Effector memory CD4-positive, alpha-beta T cell (primary cell): ENCODE measurements at places on chromosomes 4 and X.

GRCh38 chrX:10168226-10168625, 11.5 kb downstream of the CLCN4 start:
- DNase-seq, result no peak

- no peak for DNase-seq
These were observed 141.4 kb downstream of the TLL1 start for GRCh38 chr4:166014411-166014810.

GRCh38 chr4:38815885-38816782, 11.5 kb upstream of the TLR1 start:
- no peak for DNase-seq

GRCh38 chr4:81965911-81966310, 407.9 kb downstream of the HNRNPD start:
- no peak for DNase-seq

DNA sequence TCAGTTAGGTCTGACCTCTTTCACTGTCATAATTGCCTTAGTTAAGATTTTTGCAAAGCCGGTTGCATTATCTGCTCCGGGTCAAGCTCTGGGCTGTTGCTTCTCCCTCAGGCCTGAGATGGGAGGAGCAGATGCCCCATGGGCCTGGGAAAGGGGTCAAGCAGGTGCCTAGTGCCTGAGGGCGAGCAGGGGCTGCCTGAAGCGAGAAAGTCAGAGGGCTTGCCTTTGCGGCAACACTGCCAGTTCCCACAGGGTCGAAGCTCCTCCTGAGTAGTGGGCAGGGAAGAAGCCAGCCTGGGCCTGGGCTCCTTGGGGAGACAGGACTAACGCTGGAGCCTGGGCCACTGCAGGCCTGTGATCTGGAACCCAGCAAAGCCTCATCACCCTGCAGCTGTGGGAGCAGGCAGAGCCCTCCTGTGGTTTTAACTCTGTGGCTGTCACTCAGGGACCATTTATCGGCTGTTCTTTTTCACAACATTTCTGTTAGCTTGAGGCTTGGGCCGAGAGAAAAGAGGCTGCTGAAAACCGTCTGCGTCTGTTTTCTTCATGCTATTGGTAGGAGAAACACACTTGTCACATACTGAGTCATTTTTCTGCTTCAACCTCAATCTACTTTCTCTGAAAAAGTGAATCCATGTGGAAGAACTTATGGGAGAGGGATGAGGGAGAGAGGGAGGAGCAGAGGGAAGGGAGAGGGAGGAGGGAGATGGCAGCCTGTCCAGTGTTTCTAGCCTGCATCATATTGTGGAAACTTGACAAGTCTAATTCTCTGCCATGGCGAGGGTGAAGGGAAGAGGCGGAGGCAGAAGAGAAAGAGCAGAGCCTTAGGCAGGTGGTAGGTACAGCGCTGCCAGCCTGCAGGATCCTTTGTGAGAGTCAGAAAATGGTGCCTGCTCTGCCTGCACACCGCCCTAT, 68.4 kb downstream of the RHOH start:
- no peak for DNase-seq

GRCh38 chrX:123121241-123121640, 62.8 kb upstream of the GRIA3 start:
- no peak for DNase-seq

DNA sequence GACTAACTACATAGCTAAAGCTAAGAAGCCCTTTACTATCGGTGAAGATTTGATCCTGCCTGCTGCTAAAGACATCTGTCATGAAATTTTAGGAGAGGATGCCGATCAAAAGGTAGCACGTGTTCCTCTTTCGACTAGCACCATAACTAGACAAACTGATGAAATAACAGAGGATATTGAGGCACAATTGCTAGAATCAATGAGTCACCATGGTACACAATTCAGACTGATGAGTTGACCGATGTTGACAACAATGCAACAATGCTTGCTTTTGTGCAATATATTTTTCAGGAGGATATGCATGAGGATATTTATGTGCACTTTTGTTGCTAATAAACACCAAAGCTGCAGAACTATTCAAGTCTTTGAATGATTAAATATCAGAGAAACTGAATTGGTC, 24.3 kb downstream of the TBCK start:
- no peak for DNase-seq

- DNase-seq, result no peak
These were observed 56.6 kb downstream of the AREG start for GRCh38 chr4:74501579-74501978.

GRCh38 chr4:152572417-152573086, 36.7 kb upstream of the FBXW7 start:
- DNase-seq, result no peak

DNA sequence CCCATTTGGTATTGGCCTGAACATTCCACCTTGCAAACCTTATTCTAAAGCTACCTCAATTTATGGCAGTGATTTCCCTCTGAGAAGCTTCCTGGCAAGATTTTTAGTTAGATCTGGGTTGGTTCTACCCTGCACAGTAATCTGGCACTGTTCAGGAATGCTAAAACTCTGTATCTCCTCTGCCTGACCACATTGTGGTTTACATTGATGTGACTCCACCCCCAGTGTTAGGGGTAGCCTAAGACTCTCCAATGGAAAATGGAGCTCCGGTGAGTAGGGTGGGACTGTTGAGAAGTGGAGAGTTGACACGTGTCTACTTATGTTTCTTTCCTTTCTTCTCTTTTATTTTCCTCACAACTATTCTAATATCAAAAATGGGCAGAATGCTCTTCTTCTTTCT, 45.4 kb downstream of the BMPR1B start:
- no peak for DNase-seq

- DNase-seq, result no peak
These were observed 273.3 kb downstream of the DKK2 start for GRCh38 chr4:106762666-106763443.

DNA sequence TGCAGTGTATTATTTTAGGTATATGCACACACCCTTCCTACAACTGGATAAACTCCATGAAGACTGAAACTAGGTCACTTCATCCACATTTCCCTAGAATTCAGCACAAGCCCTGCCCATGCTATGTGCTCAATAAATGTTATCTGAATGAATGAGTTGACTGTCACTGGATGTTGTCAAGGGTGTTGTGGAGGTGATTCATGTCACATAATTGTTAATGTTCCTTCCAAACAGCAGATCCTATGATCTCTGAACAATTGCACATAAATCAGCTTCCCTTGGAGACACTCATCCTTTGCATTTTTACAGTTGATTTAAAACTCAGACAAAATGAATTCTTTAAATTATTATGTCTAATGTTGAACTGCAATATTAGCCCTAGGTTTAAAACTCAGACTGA, 154.7 kb downstream of the TSPAN5 start:
- DNase-seq, result no peak
